ENCODE measurements at places on chromosomes 6 and 20.

GRCh38 chr6:53828215-53828614 is 33.4 kb downstream of the LRRC1 start:
- no peak for DNase-seq

DNA sequence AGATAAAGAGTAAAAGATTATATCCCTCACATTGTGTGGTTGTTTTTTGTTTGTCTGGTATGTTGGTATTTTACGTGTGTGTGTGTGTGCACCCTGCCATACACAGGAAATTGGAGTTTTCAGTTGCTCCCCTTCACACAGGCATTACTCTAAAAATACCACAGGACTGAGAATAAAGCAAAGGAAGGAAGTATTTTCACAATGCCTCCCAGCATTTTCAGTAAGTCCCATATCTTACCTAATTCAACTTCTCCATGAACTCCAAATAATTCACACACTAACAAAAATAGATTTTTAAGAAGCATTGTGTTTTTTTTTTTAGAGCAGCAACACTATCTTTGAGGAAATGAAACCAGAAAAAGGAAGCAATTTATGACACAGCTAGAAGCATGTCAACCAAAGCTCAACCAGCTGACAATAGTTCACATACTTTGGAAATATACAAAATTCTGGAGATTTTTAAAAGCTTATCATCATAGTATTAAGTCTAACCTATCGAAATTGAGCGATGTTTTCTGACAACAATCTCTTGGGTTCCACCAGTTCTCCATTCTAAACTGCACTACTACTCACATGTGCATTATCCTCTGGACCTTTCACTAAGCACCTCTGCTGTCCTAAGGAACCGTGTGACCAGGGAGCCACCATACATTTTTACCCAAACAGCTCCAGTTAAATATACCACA is 2.1 kb downstream of the UBE2J1 start:
- no peak for DNase-seq

DNA sequence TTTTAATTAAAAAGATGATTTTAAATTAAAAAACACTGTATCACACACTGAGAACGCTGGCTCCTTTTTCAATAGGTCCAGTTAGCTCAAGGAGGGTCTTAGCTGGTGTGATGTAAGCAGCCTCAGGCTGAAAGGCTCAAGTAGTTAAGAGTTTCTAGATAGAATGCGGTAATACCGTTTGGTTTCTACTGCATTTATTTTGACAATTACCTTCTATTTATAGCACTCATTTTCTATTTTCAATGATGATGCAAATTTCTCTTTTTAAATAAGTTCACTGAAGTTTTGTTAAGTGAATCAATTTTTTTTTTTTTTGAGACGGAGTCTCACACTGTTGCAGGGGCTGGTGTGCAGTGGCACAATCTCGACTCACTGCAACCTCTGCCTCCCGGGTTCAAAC is 87.1 kb downstream of the PREX1 start:
- DNase-seq = no peak

GRCh38 chr6:145836170-145836569 is 21.6 kb upstream of the FBXO30 start:
- DNase-seq = no peak

Measured in urothelium cell line (cell line).